Activated CD4-positive, CD25-positive, alpha-beta regulatory T cell treated with anti-CD3 and anti-CD28 coated beads, Interleukin-2, amount 50 U/mL, for 16 hours (primary cell): ENCODE measurements at places on chromosomes 16 and 17.
A peak's percentile ranks its signal among the peaks of the same experiment; 100 is the strongest.

- no peak for DNase-seq
These were observed 1.8 kb downstream of the SLC12A4 start for GRCh38 chr16:67966549-67967182.

GRCh38 chr17:3845291-3845620 is 790 bp downstream of the NCBP3 start:
- no peak for DNase-seq

DNA sequence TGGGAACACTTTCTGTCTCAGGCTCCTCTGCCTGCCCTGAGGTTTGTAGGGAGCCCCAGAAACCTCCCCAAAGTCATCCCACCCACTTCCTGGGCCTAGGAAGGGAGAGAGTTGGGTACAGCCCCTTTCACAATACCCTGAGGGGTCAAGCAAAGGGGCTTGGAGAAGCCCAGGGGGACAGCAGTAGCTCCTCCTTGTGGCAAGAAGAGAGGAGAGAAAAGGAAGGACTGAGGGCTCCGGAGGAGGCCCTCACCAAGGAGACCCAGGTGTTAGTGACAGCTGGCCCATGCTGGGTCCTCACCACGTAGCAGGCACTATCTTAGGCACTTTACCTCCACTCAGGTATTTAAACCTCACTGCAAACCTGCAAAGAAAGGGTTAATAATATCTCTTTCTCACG is 112.8 kb downstream of the IRX5 start:
- no peak for DNase-seq

GRCh38 chr17:7849130-7849750 is 5.6 kb upstream of the TMEM88 start:
- DNase-seq, result no peak

DNA sequence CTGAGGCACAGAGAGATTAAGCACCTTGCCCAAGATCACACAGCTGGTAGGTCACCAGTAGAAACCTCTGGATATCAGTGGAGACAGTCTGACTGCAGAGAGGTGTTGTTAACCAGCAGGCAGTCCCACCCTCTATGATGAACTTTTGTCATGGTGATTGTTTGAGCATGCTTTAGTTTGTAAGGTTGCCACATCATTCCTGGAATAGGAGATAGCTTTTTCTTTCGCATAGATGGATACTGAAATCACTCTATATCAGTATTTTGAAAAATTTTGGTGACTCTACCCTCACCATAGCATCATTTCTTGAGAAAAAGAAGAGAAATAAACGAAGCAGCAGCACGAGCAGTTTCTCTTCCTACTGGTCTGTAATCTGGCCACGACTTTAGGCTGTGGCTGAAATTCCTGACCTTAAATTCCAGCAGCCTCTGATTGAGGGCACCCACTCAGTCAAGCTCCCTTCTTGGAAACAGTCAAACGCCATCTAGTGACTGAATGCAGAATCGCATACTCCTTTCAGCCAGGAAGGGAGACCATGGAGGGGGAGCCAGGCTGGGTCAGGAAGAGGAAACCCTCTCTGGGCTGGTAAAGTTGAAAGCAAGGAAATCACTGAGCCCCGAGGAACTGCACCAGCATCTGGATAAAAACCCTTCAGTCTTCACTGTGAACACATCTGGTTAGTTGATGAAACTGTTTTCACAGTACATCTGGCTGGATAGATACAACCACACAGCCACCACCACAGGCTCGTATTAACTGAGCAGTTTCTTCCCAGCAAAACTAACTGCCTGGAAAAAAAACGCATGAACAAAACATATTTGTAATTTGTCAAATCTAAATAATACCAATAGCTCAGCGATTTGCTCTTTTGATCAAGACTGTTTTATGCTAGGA is 108.5 kb upstream of the XYLT1 start:
- DNase-seq, result peak; percentile 31

- no peak for DNase-seq
These were observed 7.0 kb downstream of the CYTH1 start for GRCh38 chr17:78774956-78775571.

GRCh38 chr17:33436321-33436720 is 143.2 kb upstream of the ASIC2 start:
- no peak for DNase-seq

GRCh38 chr17:20145567-20145966 is 136.4 kb downstream of the SPECC1 start:
- no peak for DNase-seq

- DNase-seq, result peak; percentile 10
These were observed 629 bp downstream of the GEMIN4 start for GRCh38 chr17:751269-752001.

- DNase-seq, result no peak
These were observed 216.2 kb downstream of the RBFOX1 start for GRCh38 chr16:7548796-7549318.

- DNase-seq, result no peak
These were observed 22.9 kb upstream of the CORO6 start for GRCh38 chr17:29645515-29646051.

- no peak for DNase-seq
These were observed 24.8 kb downstream of the PMM2 start for GRCh38 chr16:8822403-8822802.

DNA sequence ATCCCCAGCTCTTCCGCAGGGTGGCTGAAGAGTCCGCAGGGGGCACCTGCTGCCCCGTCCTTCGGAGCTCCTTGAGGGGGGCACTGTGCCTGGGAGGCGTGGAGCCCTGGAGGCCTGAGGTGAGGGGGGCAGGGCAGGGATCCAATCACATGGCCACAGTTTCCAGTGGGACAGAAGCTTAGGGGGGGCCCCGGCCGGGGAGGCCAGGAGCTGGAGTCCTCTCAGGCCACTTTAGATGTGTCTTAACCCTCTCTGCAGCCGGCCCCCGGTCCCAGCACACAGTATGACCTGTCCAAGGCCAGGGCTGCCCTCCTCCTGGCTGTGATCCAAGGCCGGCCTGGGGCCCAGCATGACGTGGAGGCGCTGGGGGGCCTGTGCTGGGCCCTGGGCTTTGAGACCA is 10.8 kb downstream of the ZNF213 start:
- no peak for DNase-seq

DNA sequence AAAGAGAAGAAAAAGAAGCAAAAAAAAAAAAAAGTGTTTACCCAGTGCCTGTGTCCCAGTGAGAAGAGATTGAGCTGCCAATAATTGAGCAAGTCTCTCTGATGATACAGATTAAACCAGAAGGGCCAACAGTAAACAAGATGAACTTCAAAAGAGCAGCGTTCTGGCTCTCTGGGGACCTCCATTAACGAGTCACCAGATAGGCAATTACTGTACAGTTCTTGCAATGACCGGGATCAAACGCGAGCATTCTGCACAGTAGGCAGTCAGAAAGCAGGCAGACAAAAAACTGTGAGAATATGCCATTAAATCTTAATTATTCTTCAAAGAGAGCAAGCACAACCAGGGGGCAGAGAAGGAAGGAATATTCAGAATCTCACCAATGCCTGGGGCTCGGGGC is 626.1 kb downstream of the TMEM114 start:
- no peak for DNase-seq

GRCh38 chr16:10408824-10409381 is 23.0 kb downstream of the ATF7IP2 start:
- DNase-seq, result no peak

DNA sequence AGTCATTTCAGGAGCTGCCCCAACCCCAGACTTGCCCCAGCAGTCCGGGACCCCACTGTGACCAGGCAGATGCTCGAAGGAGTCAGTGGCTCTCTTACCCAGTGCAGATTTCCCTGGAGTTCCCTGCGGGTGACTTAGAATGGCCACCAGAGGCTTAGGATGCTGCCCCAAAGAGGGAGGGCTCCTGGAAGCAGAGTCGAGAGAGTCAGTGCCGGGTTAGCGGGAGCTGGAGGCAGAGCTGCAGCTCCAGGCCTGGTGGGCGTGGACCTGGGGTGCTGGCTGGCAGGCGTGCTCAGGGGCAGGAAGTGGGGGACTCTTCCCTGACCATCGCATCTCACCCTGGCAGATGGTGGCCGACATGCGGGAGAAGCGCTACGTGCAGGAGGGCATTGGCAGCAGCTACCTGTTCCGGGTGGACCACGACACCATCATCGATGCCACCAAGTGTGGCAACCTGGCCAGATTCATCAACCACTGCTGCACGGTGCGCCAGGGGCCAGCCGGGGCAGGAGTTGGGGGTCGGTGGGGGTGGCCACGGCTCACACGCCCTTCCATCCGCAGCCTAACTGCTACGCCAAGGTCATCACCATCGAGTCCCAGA is 1.6 kb upstream of the HSD3B7 start:
- no peak for DNase-seq

DNA sequence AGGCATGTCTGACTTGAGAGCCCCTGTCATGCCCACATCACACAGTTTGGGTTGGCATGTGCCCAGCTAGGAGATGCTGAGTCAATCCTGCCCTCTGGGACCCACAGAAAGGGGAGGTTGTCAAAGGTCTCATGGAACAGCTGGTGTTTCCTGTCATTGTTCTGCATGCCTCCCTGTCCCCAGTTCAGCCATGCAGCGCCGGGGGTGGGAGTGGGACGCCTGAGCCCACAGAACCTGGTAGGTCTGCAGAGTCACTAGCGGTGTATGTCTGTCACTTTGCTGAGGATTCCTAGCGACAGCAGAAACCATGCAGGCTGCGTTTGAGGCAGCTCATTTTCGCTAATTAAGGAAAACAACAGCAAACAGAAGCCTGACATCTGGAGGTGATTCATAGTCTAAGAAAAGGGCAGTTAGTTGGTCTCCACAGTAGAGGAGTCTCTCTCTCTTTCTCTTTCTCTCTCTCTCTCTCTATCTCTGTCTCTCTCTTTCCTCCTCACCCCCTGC is 19.6 kb upstream of the CCL1 start:
- no peak for DNase-seq

GRCh38 chr16:89035669-89036570 is 57.7 kb upstream of the ACSF3 start:
- no peak for DNase-seq

- no peak for DNase-seq
These were observed 47.5 kb downstream of the SLC6A2 start for GRCh38 chr16:55703003-55704001.

DNA sequence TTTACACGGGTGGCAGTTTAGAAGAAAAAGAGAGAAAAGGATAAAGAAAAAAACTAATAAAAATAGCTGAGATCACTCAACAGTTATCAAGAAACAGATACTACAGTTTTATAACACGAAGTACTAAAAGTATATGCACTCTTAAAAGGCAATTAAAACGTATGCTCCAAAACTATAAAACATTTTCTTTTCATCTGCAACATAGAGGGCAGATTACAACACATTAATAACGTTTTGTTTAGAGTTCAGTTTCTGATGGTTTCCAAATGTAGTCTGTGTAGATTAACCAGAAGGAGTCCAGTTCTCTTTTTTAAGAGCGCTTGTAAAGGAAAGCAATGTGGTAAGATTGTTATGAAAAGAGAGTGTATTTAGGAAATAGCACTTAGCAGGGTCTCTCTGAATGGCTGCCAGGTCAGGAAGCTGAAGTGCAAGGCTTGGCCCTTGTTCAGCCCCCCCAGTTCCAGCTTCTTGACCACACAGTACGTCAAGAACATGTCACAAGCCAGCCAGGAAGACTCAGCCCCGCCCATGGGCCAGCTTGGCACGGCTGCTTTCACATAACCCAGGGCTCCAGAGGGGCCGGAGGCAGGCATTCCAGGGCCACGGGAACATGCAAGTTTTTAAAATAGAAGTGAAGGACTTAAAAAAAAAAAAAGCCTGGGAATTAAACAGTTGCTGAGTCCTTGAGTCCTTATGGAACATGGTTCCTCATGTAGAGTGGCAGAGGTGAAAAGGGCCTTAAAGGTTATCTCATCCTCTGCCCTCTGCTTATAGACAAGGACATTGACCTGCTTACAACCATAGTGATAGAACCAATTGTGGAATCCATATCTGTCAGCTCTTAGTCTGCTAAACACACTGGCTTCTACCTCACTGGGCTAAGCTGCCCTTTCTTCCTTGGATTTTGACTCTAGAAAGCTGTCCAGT is 147.4 kb upstream of the TBX2 start:
- no peak for DNase-seq

- DNase-seq, result no peak
These were observed 190.7 kb downstream of the FOXL1 start for GRCh38 chr16:86768999-86769398.

DNA sequence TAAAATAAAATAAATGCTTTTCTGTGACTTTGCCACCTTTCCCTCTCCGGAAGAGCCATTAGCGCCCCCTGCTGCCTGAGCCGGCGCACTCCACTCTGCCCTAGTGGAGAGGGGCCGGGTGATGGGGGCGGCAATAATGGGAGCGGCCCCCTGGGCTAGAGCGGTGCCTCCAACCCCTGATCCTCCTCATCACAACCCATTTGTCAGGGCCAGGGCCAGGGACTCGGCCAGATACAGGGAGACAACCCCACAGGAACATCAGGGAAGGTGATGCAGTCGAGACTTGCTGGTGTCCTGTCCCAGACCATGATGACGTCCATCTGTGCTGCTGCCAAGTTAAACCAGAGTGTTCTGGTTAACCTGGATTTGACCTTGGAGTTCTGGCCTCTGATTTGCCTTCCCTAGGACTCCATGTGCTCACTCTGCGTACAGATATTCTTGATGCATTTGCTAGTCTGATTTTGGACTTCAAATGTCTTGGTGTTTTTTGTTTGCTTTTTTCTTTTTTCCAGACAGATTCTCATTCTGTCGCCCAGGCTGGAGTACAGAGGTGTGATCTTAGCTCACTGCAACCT is 46.1 kb upstream of the BPTF start:
- no peak for DNase-seq

GRCh38 chr16:67764158-67764667 is 42.1 kb downstream of the RANBP10 start:
- no peak for DNase-seq

DNA sequence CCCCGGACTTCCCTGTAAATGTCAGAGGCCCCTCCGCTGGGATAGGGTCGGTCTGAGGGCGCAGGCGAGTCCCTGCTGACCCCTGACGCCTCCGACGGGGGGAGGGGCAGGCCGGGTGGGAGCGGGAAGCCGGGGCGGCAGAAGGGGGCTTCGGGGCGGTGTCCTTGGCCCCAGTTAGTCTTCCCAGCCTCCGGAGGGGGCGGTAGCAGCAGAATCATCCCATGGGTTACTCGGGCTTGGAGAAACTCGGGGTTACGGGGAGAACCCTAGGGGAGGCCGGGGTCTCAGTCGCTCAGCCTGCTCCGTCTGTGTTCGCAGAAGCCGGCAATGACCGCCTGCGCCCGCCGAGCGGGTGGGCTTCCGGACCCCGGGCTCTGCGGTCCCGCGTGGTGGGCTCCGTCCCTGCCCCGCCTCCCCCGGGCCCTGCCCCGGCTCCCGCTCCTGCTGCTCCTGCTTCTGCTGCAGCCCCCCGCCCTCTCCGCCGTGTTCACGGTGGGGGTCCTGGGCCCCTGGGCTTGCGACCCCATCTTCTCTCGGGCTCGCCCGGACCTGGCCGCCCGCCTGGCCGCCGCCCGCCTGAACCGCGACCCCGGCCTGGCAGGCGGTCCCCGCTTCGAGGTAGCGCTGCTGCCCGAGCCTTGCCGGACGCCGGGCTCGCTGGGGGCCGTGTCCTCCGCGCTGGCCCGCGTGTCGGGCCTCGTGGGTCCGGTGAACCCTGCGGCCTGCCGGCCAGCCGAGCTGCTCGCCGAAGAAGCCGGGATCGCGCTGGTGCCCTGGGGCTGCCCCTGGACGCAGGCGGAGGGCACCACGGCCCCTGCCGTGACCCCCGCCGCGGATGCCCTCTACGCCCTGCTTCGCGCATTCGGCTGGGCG is 542 bp downstream of the GUCY2D start:
- no peak for DNase-seq

GRCh38 chr16:49947907-49948678 is 76.9 kb upstream of the CNEP1R1 start:
- DNase-seq, result no peak

- no peak for DNase-seq
These were observed 58.0 kb downstream of the ASIC2 start for GRCh38 chr17:33234930-33235685.
